CD8-positive, alpha-beta memory T cell (primary cell): ENCODE measurements at places on chromosomes 5 and 9.
A peak's percentile ranks its signal among the peaks of the same experiment; 100 is the strongest.

DNA sequence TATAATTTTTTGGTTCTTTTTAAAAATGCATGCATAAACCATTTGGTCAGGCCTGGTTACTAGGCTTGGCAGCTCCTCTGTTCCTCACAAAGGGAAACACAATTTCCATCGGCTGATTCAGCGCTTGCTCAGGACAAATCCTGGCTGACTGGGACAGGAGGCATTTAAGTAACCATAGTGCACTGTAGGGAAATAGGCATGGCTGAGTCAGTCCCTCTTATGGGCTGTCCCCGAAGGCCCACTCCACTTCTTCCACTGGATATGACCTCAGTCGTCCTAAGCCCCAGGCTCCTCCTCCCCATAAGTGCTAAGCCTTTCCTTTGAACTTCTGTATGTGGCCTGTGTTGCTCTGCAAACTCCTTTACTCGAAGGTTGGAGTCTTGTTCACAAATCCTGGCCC is 71.2 kb upstream of the GLIS3 start:
- no peak for DNase-seq

GRCh38 chr9:107866711-107867311 is 377.2 kb upstream of the KLF4 start:
- DNase-seq, result no peak

- no peak for DNase-seq
Measured at GRCh38 chr9:73202980-73203379, 51.3 kb downstream of the ANXA1 start.

DNA sequence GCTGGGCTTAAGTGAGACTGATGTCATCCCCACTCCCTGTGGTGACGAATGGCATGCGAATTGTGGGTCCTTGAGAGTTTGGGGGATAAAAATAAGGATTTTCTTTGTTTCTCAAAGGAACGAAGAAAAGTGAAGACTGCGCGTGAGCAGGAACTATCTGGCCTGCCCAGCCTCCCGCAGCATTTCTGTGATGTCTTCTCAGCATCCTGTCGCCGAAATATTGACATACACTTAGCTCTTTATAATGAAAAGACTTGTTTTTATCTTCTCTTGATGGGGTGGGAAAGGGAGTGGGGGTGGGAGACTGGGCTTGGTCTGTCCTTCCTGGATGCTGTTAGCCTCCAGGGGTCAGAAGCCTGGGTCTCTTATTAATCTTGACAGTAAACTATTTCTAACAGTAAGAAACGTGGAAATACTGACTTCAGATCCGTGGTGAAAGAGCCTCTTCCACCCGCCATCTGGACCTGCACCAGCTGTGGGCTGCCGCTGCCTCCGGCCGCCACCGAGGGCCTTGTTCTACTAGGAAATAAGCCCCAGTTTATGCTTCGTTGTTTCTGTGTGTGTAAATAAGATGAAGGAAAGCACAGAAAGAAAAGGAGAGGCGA is 239.6 kb downstream of the FANCC start:
- no peak for DNase-seq

DNA sequence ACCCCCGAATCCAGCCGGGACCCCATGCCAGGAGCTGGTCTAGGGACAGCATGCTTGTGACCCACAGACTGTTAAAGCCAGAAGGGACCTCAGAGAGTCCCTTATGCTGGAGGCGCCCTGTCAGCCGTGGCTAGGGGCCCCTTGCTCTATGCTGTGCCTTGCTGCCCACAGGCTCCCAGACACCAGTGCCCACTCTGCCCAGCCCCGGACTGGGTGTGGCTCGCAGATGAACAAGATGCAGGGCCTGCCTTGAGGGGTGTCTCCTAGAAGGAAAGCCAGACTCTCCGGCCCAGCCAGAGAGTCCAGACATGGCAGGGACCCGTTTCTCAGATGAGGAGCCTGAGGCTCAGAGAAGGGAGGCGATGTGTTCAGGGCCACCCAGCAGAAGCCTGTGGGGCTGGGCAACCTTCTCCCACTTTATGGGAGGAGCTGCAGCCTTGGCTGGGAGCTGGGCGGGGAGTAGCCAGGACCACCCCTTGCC is 85.7 kb downstream of the LMX1B start:
- DNase-seq, result no peak

DNA sequence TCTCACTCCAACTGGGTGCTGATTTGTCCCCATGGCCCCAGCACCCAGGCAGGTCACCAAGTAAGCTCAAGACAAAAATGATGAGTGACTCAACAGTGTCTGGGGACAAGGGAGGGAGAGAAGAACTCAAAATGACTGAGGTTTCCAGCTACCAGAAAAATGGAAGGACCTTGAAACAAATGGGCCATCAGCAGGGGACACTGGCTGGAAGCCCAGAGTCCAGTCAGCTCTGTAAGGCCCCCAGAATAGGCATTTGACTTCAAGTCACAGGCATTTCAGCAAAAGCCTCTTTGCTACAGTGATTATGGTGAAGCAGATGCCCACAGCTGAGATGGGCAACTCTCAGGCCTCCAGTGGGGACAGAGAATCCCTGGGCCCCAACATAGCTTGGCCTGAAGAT is 139.0 kb upstream of the GABRP start:
- no peak for DNase-seq

- DNase-seq, result no peak
Measured at GRCh38 chr9:72557549-72557948, 36.1 kb downstream of the TMC1 start.

DNA sequence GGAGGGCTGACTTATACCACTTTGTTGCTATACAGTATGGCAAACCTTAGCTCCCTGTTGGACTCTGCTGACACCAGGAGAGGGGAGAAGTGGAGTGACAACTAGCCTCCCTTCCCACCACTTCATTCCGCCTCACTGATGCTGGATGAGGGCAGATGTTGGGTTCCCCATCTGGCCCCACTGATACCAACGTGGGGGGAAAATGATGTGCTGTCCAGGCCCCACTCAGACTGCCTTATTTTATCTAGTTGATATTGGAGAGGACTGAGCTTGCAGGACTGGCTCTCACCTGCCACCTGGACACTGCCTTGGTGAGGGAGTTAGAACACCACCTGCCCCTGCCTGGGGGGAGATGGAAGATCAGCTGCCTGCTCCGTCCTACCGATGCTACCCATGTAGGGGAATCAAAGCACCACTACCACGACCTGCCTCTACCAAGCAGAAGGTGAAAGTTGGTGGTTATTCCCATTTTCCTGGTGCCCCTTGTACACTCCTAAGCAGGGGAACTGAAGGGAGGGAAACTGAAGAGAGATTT is 292.1 kb downstream of the GADD45G start:
- no peak for DNase-seq

- DNase-seq, result no peak
Measured at GRCh38 chr5:665541-665955, 27.6 kb downstream of the TPPP start.

DNA sequence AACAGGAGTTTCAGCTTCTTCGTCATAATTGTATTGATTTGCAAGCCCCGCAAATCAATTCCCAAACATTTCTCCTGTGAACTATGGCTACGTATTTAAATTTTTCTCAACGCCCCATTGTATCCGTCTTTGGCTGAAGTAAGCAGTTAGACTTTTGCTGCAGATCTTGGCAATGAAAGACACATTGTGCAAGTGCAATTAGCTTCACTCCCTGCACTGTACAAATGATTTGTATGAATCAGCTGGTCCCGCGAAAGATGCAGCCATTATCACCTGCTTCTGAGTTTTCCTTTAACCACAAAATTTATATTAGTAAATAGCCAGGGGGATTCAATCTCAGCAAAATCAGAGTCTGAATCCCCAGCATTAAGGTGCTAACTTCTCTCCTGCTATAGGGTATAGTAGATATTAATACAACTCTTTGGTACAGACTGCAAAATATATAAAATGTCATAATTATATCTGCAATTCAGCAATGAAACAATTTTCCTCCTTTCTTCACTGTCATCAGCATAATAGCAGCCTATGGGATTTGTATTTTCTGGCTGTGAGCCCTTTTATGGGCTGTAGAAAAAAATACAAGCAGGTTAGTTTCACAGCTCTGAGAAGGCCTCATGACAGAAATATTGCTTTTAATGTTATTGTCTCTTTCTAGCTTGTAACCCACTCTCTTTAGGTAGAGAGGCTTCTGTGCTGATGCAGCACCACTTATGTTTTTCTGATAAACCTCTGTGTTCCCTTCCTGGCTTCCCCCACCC is 68.4 kb upstream of the SMARCA2 start:
- no peak for DNase-seq

- no peak for DNase-seq
Measured at GRCh38 chr9:27126670-27127069, 17.6 kb downstream of the TEK start.

DNA sequence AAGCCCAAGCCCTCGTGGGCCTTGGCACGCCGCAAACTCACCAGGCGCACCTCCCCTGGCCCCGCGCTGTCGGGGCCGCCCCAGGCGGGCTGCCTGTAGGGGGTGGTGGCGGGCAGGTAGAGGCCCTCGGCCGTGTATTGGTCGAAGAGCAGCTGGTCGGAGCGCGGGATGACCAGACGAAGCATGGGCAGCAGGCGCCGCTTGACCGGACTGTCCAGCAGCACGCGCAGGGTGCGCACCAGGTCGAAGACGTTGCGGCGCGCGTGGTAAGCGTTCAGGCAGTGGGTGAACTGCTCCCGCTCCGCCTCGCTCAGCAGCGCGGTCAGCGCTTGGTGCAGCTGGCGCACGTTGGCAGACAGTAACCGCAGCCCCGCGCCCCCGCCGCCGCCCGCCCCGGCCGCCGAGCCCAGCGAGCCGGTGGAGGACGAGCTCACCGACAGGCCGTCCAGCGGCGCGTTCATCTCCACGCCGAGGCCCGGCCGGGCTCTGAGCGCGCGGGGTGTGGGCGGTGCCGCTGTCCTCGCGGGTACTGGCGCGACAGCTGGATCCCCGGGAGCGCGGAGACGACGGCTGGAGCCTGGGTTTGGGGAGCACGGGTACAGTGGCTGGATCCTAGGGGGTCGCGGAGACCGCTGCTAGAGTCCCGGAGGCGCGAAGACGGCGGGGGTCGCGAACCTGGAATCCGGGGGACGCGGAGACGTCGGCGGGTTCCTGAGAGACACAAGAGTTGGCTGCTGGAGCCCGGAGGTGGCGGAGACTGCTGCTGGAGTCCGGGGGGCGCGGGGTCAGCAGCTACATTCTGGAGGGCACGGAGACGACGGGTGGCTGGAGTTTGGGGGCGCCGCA is 709 bp downstream of the WHRN start:
- peak; percentile 49 for DNase-seq

DNA sequence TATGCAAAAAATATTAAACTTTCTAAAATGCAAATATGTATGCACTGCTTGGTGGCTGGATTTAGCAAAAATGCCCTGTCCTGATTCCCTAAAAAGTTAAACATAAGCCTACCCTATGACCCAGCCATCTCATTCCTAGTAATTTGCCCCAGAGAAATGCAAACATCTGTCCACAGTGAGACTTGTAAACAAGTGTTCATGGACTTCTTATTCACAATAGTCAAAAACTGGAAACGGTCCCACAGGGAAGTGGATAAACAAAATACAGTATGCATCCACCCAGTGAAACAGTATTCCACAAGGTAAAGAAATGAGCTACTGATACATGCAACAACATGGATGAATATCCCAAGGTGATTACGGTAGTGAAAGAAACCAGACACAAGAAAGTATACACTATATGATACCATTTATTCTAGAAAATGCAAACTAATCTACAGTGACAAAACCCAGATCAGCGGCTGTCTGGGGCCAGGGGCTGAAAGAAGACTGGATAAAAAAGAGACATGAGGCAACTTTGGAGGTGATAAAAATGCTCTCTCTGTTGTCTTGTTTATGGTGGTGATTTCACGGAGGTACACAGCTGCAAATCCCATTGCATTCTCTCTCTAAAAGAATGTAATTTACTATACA is 277.3 kb downstream of the GLIS3 start:
- no peak for DNase-seq

GRCh38 chr5:73272351-73272750 is 99.4 kb downstream of the TMEM174 start:
- DNase-seq, result no peak

GRCh38 chr9:96523374-96523773 is 73.4 kb downstream of the HABP4 start:
- DNase-seq, result no peak

DNA sequence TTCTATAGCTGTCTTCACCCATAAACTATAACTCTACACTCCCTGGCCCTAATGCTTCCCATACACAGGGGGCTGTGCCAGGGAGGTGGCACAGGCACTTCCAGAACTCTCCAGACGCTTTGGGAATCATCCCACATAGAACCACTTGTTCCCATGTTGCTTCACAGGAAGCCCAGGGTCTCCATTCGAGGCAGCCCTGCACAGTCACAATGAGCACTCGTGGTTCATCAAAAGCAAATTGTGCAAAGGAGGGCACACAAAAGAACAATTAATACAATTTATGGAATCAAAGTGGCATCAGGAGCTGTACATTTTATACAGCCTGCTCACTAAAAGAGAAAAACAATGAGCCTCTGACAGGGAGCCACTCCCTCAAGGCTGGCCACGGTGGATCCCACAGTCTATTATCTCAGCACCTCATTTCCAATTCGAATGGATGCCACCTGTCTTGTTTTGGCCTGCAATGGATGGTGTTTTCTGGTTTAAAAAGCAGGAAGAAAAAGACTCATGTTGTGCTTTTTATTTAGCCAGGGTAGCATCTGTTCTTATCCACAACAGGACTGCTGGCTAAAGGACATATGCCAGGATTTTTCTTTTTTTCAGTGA is 354.8 kb downstream of the ENC1 start:
- DNase-seq, result no peak

DNA sequence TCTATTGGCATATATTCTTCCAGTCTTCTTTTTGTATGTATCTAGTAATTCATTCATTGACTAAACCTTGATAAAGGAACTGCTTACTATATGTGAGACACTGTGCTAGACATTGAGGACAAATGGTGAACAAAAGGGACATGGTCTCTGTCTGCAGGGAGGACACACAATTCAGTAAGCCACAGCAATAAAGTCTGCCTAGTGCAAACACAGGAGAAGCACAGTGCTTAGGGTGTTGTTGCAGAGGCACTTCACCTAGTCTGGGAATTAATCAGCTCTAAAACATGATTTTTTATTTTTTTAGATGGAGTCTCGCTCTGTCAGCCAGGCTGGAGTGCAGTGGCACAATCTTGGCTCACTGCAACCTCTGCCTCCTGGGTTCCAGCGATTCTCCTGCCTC is 6.4 kb upstream of the CCL28 start:
- no peak for DNase-seq

- no peak for DNase-seq
Measured at GRCh38 chr5:176830995-176831423, 20.6 kb downstream of the UNC5A start.

DNA sequence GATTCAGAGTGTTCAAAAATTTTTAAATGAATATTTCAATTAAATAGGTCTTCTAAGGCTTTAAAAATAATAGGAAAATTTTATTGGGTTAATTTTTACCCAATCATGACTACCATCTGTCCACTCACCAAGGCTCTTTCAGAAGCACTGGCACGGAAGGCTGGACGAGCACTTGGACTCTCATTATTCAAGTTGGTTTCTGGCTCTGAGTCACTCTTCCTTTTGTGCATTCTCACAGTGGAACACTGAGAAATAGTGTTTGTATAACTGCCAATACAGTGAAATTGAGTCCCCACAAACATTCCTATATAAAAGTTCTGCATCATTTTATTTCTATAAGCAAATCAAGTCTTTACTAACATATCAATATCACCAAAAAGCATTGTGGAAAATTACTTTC is 1149.0 kb downstream of the EFNA5 start:
- DNase-seq, result no peak

GRCh38 chr9:76419782-76420380 is 25.7 kb upstream of the RFK start:
- DNase-seq, result no peak
